ENCODE measurements at places on chromosomes 2 and 18. TPM values are rescaled to one million over a fixed set of nuclear protein-coding genes. Genes with fewer than 3 reads are reported as not detected.

DNA sequence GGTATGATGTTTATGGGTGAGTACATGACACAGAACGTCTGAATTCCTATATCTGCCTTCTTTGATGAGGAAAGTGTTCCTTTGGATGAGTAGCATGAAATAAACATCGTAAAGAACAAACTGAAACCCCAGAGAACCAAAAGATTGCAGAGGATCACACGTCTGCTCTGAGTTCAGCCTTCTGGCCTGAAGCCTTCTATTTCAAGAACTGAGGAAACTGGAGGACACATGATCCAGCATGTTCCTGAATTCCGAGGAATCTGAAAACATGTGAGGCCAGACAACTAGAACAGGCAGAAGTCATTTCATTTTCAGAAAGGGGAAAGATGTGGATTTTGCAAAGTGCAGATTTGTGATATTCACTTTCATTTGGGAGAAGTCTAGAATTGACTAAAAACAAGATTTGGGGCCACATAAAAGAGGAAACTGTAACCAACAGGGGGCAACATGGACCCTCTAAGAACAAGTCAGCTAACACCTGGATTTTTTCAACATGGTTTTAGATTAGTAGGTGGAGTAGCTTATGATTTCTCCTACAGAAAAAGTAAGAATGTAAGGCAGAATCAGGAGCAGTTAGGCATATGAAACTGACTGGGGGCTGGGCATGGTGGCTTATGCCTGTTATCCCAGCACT is 8.3 kb downstream of the SULT6B1 start:
- DNase-seq, result no peak

Gene EXOC6B
- 24.2 TPM for total RNA-seq

Gene ABCG5
- not detected for total RNA-seq

GRCh38 chr2:29326926-29327325 is 211.7 kb downstream of the CLIP4 start:
- DNase-seq, result no peak

DNA sequence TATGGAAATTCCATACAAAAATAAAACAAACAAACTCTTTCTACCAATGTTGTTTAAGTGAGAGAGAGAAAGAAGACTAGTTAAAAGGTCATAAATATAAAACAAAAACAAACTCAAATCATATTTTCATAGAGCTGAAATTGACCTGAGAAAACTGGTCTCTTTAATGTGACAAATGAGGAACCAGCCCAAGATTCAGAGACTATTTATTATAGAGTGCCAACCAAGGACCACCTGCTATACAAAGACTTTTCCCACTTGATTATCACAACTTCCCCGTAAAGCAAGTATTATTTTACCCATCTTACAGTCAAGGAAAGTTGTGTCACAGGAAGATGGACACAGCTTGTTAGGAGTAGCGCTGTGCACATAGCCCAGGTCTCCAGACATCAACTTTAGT is 13.3 kb downstream of the ANKRD44 start:
- DNase-seq, result no peak

Gene IL37
- 0.22 TPM for total RNA-seq

Data from SJCRH30 (cell line).